ENCODE measurements at places on chromosomes 2 and 18.
A peak's percentile ranks its signal among the peaks of the same experiment; 100 is the strongest.

GRCh38 chr2:40434731-40435271, 17.1 kb downstream of the SLC8A1 start:
- DNase-seq: no peak

- DNase-seq: no peak
Observed at GRCh38 chr2:6647046-6647445, 218.7 kb downstream of the CMPK2 start.

- no peak for DNase-seq
Observed at GRCh38 chr2:181526014-181526413, 68.8 kb downstream of the ITGA4 start.

GRCh38 chr2:3837086-3837485, 133.7 kb downstream of the DCDC2C start:
- DNase-seq: no peak

GRCh38 chr2:42008241-42008921, 39.4 kb upstream of the PKDCC start:
- no peak for DNase-seq

GRCh38 chr2:224875841-224876240, 159.7 kb upstream of the CCDC195 start:
- peak; percentile 62 for DNase-seq

DNA sequence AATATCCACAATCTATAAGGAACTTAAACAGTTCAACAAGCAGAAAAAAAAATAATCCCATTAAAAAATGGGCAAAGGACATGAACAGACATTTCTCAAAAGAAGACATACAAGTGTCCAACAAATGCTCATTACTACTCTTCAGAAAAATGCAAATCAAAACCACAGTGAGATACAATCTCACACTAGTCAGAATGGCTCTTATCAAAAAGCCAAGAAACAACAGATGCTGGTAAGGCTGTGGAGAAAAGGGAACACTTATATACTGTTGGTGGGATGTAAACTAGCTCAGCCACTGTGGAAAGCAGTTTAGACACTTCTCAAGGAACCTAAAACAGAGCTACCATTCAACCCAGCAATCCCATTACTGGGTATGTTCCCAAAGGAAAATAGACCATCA, 7.2 kb upstream of the CRYGB start:
- DNase-seq: no peak

DNA sequence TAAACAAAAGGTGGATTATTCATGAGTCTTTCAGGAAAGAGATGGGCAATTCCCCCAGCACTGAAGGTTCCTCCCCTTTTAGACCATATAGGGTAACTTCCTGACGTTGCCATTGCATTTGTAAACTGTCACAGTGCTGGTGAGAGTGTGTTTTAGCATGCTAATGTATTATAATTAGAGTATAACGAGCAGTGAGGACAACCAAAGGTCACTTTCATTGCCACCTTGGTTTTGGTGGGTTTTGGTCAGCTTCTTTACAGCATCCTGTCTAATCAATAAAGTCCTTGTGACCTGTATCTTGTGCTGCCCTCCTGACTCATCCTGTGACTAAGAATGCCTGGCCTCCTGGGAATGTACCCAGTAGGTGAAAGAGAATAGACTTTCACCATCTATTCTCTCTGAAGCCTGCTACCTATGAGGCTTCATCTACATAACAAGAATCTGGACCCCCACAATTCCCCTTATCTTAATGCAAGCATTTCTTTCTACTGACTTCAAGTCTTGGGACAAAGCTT, 148.7 kb downstream of the CABLES1 start:
- DNase-seq: no peak

DNA sequence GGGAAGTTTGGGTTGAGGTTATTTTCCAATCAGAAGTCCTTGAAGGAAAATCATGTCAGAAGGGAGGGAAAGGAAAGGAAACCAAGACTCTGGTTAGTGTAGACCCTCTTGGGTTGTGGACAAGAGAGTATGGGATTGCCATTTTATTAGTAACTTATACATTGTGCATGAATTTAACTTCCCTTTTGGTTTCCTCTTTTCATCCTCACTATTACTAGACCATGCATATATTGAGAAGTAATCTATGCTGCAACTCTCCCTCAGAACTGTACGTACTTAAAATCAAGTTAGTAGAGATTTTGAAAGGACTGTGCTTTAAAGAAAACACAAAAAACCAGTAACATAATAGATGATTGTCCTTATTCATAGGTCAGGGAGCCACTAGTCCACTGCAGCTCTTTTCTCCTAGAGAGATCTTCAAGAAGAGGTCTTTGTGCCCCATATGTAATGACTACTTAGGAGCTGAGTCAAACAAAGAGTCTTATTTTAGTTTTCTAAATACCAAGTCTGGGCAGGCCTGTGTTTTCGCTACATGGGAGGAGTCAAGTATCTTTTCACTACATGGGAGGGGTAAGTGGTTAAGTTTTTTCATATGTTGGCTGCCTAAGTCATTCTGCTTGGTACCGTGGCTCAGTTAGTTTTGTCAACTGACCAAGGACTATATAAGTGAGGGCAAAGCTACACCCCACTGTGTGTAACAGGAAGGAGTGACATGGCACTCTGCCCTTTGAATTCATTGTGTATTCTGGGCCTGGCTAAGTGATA, 25.2 kb upstream of the FAM117B start:
- DNase-seq: no peak
